ENCODE measurements at places on chromosomes 16 and 17.

GRCh38 chr17:6551869-6552531 lies 4.4 kb downstream of the PITPNM3 start:
- no peak for DNase-seq

- DNase-seq: no peak
These were observed 48.1 kb downstream of the HS3ST2 start for GRCh38 chr16:22862046-22862445.

DNA sequence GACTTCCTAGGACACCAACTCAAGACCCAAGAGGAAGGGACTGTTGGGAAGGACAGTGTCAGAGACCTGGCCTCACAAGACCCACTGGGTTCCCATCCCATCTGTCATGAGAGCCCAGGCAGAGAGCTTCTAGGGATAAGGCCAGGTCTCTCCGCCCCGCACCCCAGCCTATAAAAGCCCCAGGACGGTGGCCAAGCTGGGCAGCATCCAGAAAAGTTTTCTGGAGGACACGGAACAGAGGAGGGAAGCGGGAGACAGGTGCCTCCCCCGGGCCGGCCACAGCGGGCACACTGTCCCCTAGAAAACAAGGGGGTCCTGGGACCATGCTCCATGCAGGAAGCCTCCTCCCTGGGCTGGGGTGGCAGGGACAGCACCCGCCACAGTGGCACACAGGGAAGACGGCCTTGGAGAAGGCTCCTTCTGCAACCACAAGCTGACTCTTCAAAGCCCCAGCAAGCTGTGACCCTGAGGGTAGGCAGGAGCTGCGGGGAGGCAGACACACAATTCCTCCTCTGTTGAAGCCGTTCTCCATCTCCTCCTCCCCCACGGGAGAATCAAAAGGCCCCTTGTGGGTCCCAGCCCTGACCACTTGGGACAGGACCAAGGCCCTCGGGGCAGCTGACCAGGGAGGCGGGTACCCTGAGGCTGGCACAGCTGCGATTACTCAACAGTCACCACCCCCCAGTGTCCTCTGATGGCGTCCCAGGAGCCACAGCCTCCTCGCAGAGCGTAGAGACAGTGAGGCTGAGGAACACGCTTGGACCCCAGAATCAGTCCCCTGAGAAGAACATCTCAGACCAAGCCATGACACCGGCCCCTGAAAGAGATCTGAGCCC lies 26.1 kb downstream of the TRPV3 start:
- DNase-seq: no peak

GRCh38 chr16:544517-544916 lies 15.7 kb upstream of the PRR35 start:
- DNase-seq: no peak

GRCh38 chr16:56211435-56211981 lies 20.2 kb downstream of the GNAO1 start:
- no peak for DNase-seq

- DNase-seq: no peak
These were observed 247.3 kb downstream of the GRIN2A start for GRCh38 chr16:9934723-9935508.

- no peak for DNase-seq
These were observed 32.1 kb downstream of the WSB1 start for GRCh38 chr17:27326051-27326450.

DNA sequence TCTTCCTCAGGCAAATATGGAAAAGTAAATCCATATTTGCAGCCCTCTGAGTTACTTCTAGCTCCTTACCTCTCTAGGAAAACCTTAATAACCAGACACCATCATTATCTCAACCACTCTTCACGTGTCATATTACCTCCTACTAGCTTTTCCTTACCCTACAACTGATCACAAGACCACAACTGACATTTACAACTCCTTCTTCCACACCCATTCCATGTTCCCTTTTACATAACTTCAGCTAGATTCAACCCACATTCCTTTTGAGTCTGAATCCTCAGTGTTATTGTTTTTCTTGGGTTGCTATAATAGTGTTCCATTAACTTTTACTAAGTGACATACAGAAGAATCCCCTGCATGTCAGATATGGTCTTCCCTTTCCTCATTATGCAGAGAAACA lies 4.7 kb upstream of the OR1E2 start:
- DNase-seq: no peak

- no peak for DNase-seq
These were observed 25.7 kb downstream of the PSMD7 start for GRCh38 chr16:74322301-74322710.

GRCh38 chr17:81976332-81977210 lies 858 bp upstream of the ASPSCR1 start:
- no peak for DNase-seq

- DNase-seq: no peak
These were observed 44.9 kb upstream of the FOXF1 start for GRCh38 chr16:86465434-86465833.

GRCh38 chr17:79607940-79608623 lies 2.8 kb downstream of the RBFOX3 start:
- DNase-seq: no peak

GRCh38 chr17:488993-489757 lies 136.6 kb upstream of the RPH3AL start:
- peak; percentile 52 for DNase-seq

GRCh38 chr16:47734987-47735594 lies 274.0 kb downstream of the PHKB start:
- DNase-seq: no peak

- DNase-seq: no peak
These were observed 45.4 kb upstream of the EMP2 start for GRCh38 chr16:10625595-10626357.

DNA sequence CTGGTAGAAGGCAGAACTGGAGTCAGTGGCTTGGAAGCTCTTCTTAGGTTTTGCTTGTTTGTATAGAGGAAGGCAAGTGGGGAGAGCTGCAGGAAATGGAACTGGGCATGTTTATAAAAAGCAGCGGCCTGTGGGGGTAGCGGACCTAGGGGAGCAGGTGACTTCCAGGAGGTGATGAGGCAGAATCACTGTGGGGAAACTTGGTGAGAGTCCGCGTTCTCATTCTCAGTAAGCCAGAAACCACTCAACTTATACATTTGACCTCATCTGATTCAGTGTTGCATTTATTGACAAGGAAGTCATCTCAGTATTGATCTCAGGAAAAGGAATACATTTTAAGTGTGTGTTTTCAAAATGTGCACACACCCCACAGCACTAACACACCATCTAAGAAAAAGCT lies 299.8 kb downstream of the CNTNAP4 start:
- no peak for DNase-seq

DNA sequence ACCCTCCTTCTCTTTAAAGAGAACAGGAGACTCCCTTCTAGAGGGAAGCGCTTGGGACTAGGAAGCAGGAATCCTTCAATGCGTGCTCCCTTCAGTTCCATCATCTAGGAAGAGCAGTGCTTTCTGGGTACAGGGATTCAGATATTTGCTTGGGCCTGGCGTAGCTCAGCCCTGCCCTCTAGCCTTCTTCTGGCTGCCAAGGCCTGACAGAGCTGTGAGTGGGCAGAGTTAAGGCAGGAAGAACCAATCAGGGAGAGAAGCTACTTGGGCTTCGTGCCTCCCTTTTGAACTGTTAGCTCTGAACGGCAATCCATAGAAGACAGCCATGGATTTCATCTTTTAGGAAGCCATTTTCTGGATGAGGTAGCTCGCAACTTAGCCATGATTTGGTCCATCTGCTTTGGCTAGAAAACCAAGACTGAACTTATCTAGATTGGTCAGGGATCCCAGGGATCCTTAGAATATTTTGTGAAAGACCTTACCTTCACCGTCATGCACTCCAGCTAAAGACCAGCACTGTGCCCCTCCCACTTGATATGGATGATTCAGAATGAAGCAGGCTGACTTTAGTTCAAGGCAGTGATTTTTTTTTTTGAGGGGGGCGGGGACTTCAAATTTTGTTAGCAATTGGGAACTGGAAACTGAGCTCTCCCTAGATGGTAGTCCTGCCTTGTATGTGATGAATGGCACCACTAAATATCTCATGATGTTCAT lies 2.5 kb upstream of the CORO6 start:
- no peak for DNase-seq

GRCh38 chr17:31807846-31808245 lies 51.2 kb downstream of the COPRS start:
- DNase-seq: no peak

- DNase-seq: no peak
These were observed 39.4 kb upstream of the MTSS2 start for GRCh38 chr16:70725024-70725911.

- no peak for DNase-seq
These were observed 8.3 kb downstream of the CRHR1 start for GRCh38 chr17:45792437-45792836.

GRCh38 chr16:700684-701584 lies 4.7 kb downstream of the FBXL16 start:
- no peak for DNase-seq
